Brain microvascular endothelial cell (primary cell): ENCODE measurements at places on chromosomes 1 and 21.

DNA sequence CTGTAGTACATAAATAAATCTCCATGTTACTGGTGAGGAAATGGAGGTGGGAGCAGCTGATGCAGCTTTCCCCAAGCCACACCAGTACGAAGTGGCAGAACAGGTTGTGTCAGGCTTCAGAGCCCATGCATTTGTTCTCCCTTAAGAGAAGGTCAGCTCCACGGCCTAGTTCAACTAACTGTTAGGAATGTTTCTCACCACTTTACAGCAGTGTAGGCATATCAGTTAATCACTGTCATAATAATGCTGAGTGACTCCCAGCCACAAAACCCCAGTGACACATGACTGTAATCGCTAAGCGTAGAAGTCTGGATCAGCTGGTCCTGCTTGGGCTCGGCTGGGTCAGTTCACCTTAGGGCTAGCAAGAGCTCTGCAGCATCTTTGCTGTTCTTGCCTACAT lies 90.4 kb downstream of the VPS26C start:
- DNase-seq = peak; percentile 36

GRCh38 chr1:169052727-169053126 lies 53.8 kb upstream of the ATP1B1 start:
- DNase-seq = no peak

GRCh38 chr21:35410656-35411055 lies 361.6 kb upstream of the RUNX1 start:
- no peak for DNase-seq

DNA sequence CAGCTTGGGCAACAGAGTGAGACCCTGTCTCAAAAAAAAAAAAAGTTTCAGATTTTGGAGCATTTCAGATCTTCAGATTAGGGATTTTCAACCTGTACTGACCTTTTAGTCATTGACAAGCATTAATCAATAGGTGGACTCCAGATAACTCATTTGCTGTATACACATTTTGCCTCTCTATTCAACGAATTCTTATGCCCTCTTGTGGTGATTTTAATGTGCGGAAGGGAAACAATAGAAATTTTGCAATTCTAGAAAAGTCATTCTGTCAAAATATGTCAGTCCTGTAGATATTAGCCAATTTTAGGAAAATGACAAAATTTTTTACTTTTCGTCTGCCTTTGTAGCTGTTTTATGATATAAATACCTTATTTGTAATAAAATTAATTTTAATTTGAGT lies 11.6 kb upstream of the OR2G2 start:
- no peak for DNase-seq

DNA sequence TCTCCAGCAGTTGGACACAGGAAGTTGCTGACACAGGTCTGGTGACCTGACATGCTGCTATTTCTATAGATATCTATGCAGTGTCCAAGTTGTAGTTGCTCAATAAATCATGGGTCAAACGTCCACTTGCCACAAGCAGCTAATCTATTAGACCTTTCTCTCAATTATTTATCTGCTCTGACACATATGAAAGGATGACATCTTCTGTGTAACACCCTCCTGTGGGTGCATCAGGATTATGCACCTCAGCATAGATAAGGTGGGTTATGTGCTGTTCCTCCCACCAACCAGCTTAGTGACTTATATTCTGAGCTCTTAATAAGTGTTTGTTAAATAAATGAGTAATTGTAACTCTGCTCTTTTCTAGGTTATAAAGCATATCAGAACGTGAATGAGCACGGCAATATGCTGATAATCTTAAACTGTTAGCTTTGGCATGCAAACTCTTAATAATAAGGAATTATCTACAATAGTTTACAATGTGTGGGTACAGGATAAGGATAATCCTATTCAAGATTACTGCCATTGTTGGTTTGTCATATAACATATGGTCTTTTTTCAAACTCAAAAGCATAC lies 90.7 kb upstream of the GCLM start:
- DNase-seq = no peak

DNA sequence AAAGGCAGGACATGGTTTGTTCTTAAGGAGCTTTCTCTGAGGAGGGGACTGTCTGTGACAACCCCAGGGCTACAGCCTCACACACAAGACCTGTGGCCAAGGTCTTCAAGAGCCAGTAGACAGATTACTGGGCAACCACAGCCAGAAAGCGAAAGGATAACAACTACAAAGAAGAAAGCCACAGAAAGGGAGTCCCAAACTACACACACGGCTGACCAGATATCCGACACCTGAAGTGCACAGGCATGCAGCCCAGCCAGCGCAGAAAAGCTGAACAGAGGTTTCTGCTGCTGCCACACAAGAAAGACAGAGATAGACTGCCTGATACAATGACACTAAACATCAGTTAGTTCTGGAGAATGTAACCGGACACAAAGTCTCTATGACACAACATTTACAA lies 21.4 kb upstream of the NADK start:
- DNase-seq = no peak

GRCh38 chr1:108715932-108716331 lies 3.2 kb downstream of the FNDC7 start:
- DNase-seq = peak; percentile 28

DNA sequence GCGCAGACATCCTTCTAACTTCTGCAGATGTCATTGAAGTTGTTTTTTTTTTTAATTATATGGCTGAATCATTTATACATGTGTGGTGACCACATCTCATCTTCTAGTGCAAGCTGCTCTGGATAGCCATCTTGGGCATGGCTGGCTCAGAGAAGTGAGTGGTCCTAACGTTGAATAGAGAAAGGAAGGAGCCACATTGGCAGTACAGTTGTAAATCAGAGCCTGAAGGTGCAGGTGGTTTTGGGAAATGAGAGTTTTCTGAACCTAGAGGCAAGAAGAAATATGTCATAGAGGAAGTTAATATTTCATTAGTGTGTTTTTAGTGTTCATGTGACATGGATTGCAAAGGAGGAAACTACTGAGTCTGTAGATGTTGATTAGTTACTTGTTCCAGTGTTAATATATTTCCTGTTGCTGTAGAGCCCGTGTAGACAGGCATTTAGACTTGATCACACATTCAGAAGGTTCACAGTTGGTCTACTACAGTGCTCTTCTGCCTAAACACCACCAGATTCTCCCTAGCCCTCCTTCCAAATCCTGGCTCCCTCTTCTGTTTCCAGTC lies 163.7 kb downstream of the ROR1 start:
- no peak for DNase-seq

GRCh38 chr1:176837708-176838107 lies 326.8 kb downstream of the ASTN1 start:
- DNase-seq = no peak

DNA sequence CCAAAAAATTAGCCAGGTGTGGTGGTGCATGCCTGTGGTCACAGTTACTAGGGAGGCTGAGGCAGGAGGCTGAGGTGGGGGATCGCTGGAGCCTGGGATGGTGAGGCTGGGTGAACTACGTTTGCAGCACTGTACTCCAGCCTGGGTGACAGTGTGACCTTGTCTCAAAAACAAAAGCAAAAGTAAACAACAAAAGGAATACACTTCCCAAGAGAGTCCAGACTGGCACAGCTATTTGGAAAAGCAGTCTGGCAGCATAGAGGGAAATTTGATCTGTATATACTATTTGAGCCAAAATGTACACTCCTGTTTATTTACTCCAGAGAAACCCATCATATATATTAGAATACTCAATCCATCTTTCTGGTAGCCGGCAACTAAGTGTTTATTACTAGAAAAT lies 107.0 kb upstream of the HMCN1 start:
- DNase-seq = no peak

DNA sequence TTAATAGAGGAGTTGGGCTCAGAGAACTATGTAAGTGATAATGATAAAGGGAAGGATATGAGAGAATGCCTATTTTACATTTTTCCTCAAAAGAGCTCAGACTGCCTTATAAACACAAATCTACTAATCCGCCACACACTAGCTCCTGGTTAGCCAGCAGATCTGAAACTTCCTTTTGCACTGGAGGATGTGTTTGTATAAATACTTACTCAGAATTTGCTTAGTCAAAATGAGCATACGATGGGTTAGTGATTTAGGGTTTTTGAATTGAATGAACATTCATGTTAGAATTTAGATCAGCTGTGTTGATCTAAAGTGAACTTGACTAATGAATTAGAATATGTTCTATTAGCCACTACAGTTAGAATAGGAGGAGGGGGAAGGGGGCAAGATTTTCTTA lies 9.1 kb upstream of the IER5 start:
- DNase-seq = no peak

- DNase-seq = no peak
Measured at GRCh38 chr1:22457836-22458235, 6.2 kb downstream of the ZBTB40 start.

DNA sequence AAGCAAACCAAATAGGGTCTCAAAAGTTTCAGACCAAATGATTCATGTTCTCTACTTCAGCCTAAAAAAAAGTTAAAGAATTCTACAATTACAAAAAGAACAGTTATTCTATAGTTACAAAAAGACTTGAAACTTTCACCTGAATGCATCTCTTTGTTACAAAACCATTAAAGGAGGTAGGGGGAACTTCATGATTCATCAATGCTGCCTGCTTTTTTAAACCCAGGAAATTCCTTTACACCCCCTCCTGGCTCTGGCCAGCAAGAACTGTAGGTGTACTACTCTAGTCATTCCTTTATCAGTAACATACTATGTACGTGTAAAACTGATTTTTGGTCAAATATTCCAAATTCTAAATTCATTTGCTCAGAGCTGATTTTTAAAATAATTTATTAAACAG lies 5.0 kb downstream of the FAF1 start:
- no peak for DNase-seq

DNA sequence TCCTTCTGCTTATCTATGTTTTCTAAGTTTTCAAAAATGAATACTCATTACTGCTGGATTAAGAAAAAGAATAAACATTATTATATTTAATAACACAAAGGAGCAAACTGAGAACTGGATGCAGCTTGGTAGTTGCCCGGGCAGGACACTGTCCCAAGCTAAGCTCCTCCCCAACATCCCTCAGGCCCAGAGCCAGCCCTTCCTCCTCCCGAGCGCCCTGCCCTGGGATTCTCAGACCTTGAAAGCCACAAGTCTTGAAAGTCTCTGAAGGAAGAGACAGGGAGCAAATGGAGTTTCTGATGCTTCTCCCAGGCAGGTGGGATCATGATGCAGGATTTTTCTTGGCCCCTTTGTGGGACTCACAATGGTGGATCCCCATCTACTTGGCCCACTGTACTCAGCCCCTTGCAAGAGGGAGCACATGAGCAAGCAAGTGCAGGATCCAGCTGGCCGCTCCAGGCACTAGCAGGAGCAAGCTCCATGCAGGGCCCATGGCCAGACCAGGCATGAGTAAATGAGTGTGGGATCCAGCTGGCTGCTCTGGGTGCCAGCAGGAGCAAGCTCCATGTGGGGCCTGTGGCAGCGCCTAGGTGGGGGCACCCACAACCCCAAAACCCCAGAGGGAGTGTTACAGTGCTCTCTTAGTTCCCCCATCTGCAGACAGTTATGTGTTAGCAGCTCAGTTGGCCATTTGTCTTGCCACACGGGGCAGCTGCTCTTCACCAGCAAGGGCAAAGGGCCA lies 32.1 kb upstream of the RAB4A start:
- no peak for DNase-seq

DNA sequence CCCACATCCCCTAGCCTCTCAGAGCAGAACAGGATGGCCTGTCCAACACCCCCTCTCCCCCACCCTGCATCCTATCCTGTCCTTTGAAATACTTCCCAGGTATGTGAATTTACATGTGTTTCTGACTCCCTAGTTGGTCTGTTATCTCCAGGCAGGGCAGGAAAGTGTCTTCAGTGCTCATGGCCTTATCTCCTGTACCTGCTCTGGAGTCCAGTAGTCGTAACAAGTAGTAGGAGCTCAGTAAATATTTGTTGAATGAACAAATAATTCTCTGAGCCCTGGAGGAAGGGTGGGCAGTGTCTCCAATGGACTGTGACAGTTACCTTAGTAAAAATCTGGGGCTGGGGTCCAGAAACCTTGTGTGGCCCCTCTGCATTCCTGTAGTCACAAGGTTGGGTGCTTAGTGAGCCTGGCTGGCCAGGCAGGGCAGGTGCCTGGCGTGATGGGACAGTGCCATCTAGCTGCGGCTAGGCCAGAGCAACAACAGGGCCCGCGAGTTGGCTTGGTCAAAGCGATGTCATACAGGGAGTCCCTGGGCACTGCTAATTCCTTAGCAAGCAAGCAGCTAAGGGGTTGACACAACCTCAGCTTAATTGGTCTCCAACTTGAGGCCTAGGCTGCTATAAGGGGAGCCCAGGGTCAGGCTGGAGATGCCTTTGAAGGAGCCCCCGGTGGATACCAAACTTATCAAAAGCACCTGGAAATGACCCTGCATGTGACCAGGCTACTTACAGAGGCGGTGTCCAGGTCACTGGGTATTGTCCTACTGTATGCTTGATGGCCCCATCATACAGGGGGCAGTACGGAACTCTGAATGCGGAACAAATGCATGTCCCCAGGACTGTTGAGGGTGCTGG lies 89.0 kb upstream of the PPM1J start:
- peak; percentile 56 for DNase-seq

GRCh38 chr1:193451001-193451400 lies 264.6 kb upstream of the B3GALT2 start:
- no peak for DNase-seq

GRCh38 chr21:18812308-18812707 lies 408.7 kb upstream of the TMPRSS15 start:
- no peak for DNase-seq

DNA sequence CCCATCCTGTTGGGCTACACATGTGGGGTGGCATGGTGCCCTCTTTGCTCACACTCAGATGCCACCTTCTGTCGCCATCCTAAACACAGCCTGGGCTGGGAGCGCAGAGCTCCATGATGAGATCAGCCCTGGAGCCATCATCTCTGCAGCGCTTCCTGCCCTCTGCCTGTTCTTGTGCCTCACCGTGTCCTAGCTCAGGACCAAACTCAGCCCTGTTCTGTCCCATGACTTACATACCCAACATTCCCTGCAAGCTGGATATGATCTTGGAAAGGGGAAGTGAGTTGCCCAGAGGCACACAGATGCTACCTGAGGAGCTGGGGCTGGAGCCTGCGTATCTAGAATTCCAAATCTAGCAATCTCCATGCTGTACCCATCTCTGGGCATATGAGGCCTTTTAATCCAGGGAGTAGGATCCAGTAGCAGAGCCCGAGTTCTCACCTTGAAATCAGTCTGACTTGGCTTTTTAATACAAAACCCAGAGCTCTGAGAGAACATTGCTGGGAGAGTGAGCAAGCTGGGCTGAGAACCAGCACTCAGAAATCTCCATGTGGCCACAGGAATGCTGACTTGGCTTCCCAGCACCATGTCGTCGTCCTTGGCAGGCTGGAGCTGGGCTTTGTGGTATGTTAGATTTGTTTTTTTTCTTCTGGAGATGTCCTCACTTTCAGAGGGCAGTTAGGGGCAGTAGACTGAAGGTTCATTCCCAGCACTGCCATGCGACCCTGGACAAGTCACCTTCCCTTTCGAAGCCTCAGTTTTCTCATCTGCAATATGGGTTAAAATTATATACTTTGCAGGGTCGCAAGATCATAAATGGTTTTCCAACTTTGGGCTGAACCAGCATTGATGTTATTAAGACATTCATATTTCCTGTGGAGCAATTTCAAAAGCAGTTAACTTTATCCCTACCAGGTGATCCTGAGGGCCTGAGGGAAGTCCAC lies 2.6 kb downstream of the ALPL start:
- DNase-seq = peak; percentile 95
